Effector memory CD4-positive, alpha-beta T cell (primary cell): ENCODE measurements at places on chromosomes 13 and 19.

DNA sequence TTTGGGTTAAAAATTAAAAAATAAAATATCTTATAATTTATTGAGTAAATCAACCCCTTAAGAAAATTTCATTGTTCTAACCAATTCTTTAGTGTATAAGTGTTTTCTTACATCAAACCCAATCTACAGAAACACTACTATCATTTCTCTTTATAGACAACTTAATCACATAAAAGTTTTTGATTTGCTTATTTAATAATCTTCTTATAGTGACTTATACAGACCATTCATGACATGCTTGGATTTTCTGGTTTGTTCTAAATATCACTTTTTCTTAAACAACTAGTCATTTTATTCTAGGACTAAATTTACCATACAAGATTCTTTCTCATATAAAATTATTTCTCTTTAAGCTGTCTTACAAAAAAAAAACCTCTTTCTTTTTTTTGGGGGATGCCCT is 27.3 kb upstream of the ZSCAN5A start:
- no peak for DNase-seq

DNA sequence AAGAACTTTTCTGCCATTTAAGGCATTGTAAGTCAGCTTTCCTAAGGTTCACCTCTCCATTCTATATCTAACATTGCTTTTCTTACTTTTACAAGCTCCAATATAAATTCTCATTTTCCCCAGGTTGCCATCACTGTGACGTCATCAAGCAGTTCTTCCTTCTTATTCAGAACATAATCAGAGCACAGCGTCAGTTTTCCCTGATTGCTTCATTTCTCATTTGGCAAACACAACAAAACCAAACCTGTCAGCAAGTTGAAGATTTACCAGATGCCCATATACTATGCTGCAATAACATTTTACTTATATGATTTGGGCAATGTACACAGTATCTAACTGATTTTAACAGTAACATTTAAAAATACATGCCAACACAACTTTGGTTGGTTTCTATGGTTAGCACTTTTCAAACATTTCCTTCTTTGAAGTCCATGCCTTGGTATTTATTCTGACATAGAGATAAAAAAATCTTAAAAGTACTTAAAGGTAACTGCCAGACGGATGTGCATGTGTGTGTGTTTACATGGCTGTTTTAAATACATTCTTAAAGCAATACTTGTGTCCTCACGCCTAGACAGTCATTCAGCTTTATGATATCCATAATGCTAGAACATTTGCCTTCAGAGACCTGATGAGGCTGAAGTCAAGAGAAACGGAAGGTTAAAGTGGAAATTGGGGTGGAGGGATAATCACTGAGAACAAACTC is 264.0 kb downstream of the KLF12 start:
- DNase-seq, result no peak

DNA sequence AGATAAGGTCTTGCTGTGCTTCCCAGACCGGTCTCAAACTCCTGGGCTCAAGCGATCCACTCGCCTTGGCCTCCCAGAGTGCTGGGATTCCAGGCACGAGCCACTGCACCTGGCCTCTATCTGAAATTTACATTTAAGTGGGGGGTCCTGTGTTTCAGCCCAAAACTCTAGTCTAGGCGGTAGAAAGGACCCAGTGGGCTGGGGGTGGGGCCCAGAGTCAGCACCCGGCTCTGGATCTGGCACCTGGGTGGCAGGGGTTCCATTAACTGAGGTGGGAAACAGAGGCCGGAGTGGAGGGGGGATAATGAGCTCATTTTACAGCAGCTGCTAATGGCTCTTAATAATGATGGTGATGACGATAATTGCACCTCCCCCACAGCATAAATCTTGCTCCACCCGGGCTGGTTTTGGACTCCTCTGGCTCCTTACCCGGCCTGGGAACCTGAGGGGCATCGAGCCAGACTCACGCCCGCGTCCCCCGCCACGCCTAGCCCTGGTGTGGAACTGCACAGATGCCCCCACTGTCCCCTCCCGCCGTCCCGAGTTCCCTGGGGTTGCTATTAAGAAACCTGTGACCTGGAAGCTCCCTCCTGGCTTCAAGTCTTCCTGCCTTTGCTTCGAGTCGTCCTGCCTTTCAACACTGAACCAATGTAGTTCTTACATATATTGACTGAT is 17.8 kb upstream of the KLF2 start:
- DNase-seq, result no peak

DNA sequence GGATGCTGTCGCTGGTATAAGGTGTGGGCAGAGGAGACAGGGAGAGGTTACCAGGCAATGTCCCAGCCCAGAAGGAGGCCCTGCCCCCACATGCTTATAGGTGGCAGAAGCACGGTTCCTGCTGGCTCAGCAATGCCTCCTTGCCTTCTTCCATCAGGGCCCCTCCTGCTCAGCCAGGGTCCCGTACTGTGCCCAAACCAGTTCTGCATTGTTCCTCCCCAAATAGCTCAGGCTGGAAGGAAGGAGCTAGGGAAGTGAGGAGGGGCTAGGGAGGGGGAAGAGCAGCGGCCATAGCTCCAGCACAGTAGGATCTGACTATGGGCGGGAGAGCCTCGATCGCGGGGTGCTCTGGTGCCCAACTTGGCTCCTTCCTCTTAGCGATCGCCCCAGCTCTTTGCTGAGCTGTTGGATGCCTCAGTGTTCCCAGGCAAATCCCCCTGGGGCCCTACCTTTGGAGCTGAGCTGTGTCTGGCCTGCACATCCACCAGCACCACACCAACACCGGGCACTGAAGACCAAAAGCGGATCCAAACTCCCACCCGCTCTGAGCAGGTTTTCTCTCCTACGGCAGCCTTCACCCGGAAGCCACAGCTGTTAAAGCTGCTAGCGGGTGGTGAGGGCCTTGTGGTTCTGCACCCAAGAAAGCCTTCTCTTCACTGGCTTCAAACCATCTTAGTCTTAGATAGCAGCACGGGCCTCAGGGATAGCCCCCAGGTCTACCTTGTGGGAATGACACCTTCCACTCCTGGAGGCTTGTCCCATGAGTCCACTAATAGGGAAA is 32.1 kb upstream of the PEPD start:
- DNase-seq, result no peak

DNA sequence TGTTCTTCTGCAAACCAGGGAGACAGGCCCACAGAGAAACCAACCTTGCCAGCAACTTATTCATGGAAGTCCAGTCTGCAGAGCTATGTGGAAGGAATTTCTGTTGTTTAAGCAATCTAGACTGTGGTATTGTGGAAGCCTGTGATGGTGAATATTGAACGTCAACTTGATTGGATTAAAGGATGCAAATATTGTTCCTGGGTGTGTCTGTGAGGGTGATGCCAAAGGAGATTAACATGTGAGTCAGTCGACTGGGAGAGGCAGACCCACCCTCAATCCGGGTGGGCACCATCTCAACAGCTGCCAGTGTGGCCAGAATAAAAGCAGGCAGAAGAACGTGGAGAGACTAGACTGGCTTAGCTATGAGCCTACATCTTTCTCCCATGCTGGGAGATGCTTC is 606.0 kb downstream of the EFNB2 start:
- DNase-seq, result no peak

DNA sequence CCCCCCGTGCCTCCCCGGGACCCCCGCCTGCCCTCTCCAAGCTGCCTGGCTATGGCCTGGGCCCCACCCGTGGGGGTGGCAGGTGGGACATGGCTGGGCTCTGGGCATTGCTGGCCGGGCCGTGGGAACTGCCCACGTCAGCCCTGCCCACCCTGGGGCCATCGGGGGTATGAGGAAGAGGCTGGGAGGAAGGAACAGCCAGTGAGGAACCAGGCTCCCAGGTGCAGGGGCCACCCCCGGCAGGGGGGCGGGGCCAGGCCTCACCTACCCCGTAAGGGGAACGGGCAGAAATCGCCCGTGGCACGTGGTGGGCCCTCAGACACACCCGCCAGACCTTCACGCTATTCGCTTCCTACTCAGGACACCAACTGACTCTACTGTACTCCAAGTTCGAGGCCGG is 22.4 kb downstream of the TCF3 start:
- no peak for DNase-seq

DNA sequence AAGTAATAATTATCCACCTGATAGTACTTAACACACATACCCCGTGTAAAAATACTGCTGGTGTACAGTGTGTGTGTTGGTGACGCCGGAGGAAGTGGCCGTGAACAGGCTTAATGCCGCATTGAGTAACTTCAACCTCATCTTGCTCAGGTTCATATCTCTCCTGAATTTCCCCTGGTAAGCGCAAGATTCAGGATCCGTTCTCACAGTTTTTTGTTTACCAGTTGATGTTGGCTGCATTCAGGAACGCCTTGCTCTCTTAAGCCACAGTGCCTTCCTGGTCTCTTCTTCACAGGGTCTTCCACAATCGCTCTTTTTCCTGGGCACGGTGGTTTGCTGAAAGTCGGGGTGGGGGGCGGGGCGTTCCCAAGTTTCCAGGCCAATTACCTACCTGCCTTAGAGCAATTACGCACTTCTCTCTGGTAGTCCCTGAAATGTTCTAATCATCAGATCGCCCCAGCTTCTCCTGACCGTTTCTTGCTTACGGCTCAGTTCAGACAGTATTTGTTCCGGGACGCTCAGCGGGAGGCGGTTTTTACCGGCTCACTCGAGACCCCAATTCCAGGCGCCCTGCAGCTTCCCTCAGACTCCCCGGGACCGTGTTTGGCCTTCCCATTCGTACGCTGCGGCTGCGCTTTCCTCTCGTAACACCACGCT is 706 bp upstream of the DNAJC3 start:
- DNase-seq, result no peak

DNA sequence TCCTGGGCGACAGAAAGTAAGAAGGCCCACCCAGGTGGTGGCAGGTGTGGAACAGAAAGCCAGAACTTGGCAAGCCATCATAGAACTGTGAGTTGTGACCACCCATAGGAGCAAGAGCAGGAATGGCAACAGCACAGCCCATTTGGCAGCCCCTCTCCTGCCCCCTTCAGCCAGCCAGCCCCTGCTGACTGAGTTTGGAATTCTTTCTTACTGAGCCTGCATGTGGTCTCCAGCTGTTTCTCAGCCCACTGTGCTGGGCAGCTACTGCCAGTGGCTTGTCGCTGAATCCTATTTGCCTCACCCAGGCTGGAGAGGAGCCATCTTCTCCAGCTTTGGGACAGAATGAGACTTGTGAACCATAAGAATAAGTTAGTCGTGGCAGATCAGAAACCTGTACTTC is 28.3 kb downstream of the CNMD start:
- DNase-seq, result no peak

DNA sequence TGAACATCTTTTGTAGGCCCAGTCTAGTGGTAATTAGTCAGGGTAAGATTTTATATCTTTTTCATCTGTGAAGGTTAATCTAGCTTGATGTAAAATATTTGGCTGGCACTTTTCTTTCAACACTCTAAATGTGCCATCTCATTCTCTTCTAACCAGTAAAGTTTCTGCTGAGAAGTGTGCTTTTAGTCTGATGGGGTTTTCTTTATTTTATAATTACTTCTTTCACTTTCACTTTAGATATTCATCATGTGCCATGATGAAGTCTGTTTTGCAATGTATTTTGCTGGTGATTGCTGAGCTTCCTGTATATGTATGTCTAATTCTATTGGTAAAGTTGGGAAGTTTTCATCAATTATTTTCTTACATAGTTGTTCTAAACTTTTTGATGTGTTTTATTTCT is 31.9 kb downstream of the ZNF726 start:
- DNase-seq, result no peak

- DNase-seq, result no peak
Observed at GRCh38 chr13:113920606-113921286, 53.1 kb downstream of the C13orf46 start.

DNA sequence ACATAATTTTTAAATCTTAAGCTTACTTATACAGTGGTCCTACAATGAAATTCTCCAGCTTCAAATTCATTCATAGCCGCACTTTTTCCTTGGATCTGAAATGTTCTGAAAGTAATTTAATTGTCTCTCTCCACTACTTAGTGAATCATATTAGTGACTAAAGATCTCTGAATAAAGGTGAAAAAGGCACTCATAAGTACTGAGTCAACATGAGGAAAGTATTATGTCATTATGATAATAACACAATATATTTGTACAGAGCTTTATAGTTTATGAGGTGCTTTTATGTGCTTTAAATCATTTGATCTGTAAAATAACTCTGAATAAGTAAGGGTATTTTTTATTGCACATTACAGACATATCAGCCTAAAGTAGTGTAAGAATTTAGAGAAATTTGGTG is 628.2 kb upstream of the SLITRK5 start:
- no peak for DNase-seq

DNA sequence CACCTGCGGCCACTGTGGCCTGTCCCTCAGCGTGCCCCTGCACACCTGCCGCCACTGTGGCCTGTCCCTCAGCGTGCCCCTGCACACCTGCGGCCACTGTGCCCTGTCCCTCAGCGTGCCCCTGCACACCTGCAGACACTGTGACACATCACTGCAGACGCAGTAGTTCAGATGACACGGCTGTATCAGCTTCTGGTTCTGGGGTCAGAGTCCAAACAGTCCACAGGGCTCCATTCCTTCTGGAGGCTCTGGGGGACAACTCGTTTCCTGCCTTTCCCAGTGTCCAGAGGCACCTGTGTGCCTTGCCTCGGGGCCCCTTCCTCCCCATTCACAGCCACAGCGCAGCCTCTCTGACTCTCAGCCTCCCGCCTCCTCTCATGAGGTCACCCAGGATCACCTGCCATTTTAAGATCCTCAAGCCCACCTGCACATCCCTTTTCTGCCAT is 5.5 kb downstream of the SF3A2 start:
- DNase-seq, result no peak

DNA sequence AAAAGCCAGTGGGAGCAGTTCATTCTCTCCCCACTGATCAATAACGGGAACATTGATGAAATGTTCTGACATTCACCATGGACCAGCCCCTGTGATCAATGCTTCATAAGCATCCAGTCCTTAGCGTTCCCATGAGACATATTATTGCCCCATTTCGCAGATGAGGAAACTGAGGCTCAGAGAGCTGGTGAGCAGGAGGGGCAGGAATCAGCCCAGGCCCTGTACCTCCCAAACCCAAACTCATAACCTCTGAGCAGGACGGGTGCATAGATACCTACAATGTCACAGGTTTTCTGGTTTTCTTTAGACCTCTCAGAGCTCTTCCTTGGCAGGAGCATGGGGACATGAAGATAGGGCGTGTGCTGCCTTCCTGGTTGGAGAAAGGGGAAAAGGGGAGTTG is 2.1 kb downstream of the MCOLN1 start:
- DNase-seq, result no peak

DNA sequence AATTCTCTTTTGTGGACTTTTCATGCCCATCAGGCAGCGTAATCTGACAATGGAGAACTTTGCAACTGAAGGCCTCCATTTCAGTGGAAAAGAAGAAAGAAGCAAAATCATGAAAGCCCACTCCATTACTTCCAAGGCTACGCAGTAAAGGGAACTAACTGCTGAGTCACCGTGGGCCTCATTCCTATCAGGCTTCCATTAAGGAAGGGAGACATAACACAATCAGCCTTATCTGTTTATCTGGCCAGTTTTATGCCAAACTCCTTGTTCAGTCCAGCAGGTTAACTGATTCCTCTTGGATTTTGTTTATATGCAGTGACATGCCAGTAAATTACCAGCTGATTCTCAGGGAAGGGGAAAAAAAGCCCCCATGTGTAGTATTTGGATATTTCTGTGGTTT is 56.8 kb upstream of the KATNAL1 start:
- no peak for DNase-seq

DNA sequence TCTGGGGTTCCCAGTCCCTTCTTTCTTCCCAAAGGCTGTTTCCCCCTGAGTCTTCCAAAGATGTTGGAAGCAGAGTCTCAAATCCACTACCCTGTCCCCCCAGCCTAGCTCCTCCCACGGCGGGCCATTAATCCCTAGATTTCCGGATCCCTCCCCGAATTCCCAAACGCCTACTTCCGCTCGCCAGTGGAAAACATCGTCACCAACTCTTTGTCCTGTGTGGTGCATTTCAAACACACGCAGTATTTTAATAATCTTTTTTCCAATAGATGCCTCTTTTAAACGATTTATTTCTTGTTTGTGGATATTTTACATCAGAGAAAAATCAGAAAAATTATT is 610 bp downstream of the ZNF791 start:
- DNase-seq, result no peak
